ENCODE measurements at places on chromosomes 1 and 21.

DNA sequence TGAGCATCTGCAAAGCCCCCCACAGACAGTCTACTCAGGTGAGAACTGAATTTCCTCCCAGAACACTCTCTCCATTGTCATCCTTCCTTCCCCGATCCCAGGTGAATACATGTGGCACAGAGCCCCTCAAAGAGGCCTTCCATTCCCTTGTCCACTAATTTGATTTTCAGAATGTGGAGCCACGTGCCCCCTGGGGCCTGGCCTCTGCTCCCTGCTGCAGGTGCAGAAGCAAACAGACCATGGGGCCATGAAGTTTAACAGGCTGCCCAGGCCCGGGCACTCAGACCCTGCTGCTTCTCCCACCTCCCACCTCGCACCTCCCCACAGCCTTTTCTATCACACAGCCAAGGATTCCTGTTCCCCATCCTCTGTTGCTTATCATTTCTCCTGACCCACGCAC lies 243.8 kb upstream of the RAB4A start:
- no peak for DNase-seq

DNA sequence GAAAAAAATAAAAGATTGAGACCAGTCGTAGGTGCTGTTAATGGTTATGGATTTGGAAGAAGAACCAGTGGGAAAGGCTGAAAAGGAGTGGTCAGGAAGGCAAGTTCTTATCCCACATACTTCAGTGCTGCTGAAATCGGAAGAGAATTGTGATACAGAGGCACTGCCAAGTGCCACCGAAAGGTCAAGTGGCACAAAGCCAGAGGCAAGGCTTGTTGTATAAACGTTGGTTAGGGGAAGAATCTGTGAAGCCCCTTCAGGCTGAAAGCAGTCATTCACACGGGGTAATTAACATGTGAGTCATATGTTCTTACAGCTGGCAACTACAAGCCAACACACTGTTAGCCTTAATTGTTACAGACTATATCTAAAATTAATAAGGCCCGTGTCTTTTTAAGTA lies 48.8 kb downstream of the ZBTB40 start:
- no peak for DNase-seq

GRCh38 chr21:42905195-42905594 lies 12.1 kb downstream of the NDUFV3 start:
- DNase-seq = no peak

DNA sequence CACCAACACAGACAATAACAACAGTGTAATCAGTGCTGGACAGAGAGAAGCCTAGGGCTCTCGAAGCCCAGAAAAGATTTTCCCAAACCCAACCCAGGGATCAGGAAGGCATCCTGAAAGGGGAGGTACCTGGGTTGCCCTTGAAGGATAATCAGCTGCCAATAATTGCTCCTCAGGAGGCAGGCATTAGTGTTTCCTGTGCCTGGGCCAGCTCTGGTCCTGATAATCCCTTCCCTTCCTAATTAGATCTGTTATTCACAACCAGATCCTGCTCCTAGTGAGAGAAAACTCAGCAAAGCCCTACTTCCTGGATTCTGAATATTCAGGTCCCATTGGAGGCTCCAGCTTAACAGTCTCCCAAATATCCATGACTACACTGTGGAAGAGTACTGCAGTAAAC lies 117.4 kb downstream of the DMRTA2 start:
- no peak for DNase-seq

DNA sequence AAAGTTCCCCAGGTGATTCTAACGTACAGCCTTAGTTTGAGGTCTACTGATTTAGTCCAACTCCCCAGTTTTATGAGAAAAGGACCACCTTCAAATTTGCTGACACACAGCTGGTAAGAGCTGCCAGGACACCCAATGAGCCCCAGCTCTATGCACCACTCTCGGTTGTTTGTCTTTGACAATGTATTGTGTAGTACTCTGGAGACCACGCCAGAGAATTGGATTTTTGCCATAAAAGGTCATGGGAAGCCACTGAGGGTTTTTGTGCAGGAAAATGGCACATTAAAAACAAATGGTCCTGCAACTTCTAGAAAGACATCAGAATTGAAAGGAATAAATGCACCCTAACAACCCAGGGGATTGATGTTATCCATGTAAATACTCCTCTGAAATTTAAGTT lies 7.1 kb upstream of the IER5 start:
- DNase-seq = no peak

DNA sequence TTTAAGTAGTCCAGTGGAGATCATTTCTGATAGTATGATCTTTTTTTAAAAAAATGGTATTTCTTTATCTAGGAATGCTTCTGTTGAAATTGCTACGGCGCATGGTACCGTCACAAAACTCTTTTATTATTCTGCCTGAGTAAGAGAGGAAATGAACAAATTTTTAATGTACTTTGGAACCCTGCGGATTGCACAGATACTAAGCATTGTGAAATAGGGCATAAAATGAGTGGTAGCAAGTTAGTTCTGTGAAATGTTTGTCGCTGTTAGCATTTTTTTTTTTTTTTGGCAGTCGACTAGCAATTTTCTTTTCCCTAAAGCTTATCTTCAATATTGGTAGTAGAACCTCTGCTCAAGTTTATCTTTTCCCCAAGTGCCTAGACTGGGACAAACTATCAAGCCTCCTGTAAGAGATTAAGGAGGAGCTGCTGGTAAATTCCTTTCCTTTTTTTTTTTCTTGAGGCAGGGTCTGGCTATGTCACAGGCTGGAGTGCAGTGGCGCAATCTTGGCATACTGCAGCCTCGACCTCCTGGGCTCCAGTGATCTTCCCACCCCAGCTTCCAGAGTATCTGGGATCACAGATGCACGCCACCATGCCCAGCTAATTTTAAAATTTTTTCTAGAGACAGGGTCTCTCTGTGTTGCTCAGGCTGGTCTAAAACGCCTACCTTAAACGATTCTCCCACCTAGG lies 2.2 kb downstream of the ITSN1 start:
- DNase-seq = no peak

DNA sequence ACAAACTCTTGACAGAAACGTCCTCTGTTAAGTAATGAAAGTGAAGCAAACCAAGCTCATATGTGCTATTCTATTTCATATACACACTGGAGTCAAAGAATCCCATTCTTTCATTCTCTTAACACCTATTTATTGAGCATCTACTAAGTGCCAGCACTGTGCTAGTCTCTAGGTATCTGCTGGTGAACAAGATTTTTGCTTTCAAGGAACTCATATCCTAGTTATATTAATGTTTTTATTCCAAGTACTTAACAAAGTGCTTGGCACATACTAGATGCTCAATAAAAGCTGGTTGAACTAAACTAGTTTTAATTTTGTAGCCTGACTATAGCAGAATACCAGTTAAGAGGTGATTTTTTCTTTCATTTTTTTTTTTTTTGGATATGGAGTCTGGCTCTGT lies 3.6 kb upstream of the RNF2 start:
- DNase-seq = no peak

DNA sequence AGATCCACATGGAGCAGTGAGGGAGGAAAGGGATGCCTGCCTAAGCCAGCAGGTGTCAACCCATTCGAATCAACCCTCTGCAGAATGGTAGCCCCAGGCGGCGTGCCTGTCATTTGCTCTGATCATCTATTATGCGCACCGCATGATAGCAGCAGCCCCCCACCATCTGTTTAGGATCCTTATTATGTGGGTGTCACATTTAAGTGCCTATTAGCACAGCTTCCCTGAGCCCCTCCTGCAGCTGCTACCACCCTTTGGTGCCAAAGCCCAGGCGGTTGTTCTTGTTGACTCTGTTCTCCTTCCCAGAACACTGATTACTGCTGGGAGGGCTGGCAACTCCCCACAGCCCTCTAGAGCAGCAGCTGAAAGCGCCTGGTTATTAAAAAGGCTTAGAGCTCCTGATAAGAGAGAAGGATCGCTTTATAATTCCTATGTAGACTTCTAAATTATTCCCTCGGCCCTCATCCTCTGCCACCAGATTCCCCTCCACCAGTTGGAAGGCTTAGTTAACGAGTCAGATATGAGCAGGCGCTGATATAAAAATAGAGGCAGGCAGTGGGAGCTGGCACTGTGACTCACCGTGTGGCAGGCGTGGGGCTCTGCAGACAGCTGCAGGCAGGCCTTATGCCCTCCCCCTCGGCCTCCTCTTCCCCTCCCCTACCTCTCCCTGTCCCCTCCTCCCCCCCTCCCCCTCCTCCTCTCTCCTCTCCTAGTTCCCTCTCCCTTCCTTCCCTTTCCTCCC lies 23.0 kb downstream of the ACTA1 start:
- DNase-seq = no peak

- DNase-seq = no peak
Measured at GRCh38 chr1:110211496-110212168, 1.5 kb downstream of the KCNC4 start.

DNA sequence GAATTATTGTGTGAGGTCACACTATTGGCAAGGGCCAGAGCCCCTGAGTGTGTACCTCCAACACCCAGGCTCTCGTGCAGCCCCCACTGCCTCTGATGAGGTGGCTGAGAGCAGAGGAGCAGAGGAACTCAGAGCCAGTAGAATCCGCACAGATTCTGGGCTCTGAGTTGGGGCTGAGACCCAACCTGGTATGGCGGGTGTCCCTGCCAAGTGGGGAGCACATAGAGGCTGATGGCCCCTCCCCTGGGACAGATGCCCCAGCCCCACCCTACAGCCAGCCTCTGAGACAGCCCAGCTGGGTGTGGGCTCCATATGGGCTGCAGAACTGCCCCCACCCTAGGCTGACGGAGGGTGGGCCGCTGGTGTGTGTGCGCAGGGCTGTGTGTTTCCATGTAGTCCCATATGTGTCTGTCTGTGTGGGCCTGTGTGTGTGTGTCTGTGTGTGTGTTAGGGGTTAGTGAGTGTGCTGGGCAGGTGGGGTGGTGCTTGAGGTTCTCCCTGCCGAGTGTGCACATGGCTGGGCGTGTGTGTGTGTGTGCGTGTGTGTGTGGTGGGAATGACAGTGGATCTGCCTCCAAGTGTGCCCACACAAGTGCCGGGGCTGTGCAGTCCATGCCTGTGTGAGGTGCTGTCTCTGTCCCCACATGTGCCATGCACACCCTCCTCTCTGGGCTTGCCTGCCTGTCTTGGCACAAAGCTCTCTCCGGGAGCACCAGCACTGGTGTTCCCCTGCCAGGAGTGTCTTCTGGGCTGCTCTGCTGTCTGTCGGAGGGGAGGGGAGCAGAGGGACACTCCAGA lies 24.4 kb downstream of the FOXO6 start:
- no peak for DNase-seq

GRCh38 chr21:15291621-15292266 lies 226.9 kb upstream of the NRIP1 start:
- no peak for DNase-seq

- no peak for DNase-seq
Measured at GRCh38 chr1:227741166-227741870, 6.1 kb downstream of the SNAP47 start.

- no peak for DNase-seq
Measured at GRCh38 chr1:4214826-4215225, 314.8 kb upstream of the C1orf174 start.

DNA sequence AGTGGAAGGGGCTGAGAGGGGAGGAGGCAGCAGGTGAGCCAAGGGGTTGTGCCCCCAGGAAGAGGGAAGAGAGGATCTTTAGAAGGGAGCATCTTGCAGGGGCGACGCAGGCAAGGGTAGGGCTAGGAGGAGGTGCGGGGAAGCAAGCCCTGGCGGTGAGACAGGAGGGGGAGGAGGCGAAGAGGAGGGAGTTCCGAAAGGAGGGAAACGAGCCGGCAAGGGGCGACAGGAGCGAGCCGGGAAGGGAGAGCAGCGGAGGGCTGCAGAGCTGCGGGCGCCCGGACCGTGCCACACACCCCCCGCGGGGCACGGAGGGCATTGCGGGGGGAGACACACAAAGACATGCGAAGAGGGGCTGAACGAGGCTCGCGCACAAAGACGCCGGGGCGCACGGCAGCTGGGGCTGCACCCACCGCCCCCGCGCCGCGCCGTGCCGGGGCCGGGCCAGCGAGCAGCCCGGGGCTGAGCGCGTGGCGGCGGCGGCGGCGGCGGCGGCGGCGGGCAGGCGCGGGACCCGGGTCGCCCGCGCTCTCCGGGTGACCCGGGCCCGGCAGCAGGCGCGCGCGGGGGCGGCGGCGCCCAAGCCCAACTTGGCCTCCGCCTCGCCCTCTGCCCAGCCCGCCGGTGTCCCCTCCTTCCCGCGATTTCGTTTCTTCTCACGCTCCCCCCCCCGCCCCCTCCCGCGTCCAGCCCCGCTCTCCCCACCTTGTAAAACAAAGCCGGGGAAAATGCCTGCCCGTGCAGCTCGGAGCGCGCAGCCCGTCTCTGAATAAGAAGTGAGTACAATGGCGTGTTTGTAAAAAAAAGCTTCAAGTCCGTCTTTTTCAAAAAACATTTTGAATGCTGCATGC lies at the start of gene KCNK2:
Gene KCNK2 (plus strand): TSS at position 206 of the 851 bp plus-strand sequence. CDS start 649 bp downstream, outside the sequence.
- no peak for DNase-seq

DNA sequence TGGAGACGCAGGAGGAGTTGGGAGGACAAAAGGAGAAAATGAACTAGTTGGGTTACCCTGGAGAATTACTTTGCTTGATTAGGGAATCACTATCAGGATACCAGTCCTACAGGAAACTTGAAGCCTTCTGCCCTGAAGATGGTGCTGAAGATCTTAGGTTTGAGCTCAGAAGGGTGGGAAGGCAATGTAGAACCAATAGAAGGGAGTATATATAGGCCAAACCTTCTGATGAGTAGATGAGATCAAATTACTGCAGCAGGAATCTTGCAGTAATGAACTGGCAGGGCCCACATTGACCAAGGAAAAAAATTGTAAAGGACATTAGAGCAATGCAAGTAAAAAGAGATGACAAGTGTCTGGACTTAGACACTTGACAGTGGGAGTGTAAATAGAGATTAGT lies 116.3 kb upstream of the CACYBP start:
- DNase-seq = no peak

DNA sequence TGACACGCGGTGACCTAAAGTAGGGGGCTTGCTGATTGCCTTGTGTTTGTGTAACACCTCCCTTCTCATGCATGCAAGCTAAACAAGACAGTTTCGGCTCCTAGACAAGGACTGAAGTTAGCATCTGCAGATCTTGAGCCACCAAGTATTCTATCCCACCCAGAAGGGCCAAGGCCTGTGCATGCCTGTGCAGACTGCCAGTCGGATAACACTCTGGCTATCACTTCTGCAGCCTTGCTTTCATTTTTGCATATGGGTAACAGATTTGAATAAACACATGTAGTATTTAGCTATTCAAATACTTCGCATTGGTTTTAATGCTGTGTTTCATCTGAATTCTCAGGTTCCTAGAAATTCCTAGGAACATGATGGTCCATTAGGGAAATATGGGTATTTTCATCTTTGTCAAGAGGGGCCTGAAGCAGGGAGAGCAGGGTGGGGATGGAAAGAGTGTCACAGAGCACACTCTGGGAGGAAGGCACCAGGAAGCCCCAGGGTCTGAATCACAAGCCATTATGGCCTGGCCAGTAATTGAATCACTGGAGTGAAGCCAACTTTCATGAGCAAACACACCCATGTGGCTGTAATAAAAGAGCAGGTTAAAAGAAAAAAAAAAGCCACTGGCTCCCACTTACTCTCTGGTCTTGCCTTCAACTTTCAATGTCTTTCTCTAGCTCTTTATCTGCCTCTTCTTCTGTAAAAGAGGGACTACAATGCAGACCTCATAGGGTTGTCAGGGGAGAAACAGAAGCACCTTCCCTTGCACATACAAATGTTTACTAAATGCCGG lies 28.3 kb downstream of the GADD45A start:
- DNase-seq = no peak

Data from HuH-7.5 (cell line).